ENCODE measurements at places on chromosomes 11 and 22.
A peak's percentile ranks its signal among the peaks of the same experiment; 100 is the strongest.

- no peak overlapping the region for H3K27ac ChIP-seq
- H3K27me3 ChIP-seq, result peaks cover 5% of the 10 kb centered on the region
- no peaks in the 10 kb centered on the region for H3K36me3 ChIP-seq
- no peak for DNase-seq
- no peaks in the 10 kb centered on the region for H3K4me1 ChIP-seq
- no peak overlapping the region for H3K4me3 ChIP-seq
Measured at GRCh38 chr11:20193307-20193706, 33.0 kb upstream of the DBX1 start.

GRCh38 chr11:5242208-5242607 is 7.4 kb downstream of the HBG1 start:
- no peak overlapping the region for H3K4me3 ChIP-seq
- no peaks in the 10 kb centered on the region for H3K4me1 ChIP-seq
- DNase-seq, result no peak
- H3K27me3 ChIP-seq, result no peaks in the 10 kb centered on the region
- H3K36me3 ChIP-seq, result no peaks in the 10 kb centered on the region

DNA sequence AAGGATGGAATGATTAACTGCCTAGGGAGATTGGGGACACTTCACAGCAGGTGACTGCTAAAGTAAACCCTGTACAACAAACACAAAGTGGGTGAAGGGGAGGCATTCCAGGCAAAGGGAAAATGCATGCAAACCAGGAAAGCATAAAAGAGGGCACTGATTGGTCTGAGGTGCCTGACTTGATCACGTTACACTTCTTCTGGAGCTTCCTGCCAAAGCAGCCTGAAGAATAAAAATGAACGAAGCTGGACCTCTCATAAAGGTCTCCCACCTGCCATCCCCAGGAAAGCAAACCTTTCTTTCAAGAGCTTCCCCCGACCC is 46.7 kb upstream of the SCUBE2 start:
- no peaks in the 10 kb centered on the region for H3K4me1 ChIP-seq
- no peak overlapping the region for H3K4me3 ChIP-seq
- no peaks in the 10 kb centered on the region for H3K27me3 ChIP-seq
- no peak for DNase-seq
- H3K36me3 ChIP-seq, result peaks cover 11% of the 10 kb centered on the region

GRCh38 chr22:44906248-44906936 is 103.4 kb downstream of the PHF21B start:
- no peaks in the 10 kb centered on the region for H3K27me3 ChIP-seq
- no peak overlapping the region for H3K4me3 ChIP-seq
- no peaks in the 10 kb centered on the region for H3K4me1 ChIP-seq
- no peak for DNase-seq
- H3K27ac ChIP-seq, result no peak overlapping the region

GRCh38 chr22:47063606-47064005 is 301.2 kb downstream of the TBC1D22A start:
- no peaks in the 10 kb centered on the region for H3K36me3 ChIP-seq
- H3K4me3 ChIP-seq, result no peak overlapping the region
- no peak overlapping the region for H3K27ac ChIP-seq
- H3K27me3 ChIP-seq, result no peaks in the 10 kb centered on the region
- H3K4me1 ChIP-seq, result no peaks in the 10 kb centered on the region

- H3K36me3 ChIP-seq, result no peaks in the 10 kb centered on the region
- no peaks in the 10 kb centered on the region for H3K4me1 ChIP-seq
- H3K4me3 ChIP-seq, result no peak overlapping the region
- H3K27me3 ChIP-seq, result peaks cover 14% of the 10 kb centered on the region
- no peak for DNase-seq
Measured at GRCh38 chr22:48342016-48342415, 1485.7 kb downstream of the BRD1 start.

DNA sequence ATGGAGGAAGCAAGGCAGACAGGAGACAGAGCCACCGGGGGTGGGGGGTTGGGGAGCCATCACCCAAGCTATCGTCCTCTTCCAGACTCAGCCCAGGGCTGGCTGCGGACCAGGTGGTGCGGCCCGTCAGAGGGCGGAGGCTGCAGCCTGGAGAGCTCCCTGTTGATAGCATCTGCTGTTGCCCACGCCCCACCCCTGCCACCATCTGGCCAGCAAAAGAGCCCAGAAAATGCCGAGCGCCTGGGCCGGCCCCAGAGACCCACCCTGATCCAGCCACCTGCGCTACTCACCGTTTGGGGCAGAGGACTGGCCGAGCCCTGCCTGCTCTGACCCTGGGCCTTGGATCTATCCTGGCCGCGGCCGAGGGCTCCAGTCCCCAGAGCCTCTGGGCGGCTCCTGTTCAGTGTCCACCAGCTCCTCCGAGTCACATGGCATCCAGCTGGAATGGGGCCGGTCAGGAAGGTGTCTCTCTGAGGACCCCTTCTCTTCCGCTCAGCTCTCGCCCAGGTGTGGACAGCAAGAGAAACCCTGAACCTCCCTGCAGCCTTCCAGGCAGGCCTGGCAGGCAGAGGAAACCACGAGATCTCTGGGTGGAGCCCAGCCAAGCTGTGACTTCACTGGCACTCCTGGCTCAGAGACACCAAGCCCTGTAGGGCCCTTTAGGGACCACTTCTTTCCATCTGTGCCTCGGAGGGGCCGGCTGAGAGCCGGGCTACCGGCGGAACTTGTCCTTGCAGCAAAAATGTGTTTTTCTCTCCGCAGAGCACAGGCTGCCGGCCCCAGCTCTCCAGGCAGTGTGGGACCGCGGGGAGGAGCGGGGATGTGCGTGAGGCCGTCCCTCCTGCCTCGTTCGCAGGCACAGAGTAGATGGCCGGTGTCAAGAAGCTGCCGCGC is at the start of gene MRGPRE:
TSS of gene MRGPRE (minus strand) at position 567 of the 894 bp plus-strand sequence. CDS start 3,618 bp downstream, outside the sequence.
- peaks cover 33% of the 10 kb centered on the region for H3K27me3 ChIP-seq
- no peak for DNase-seq
- H3K4me1 ChIP-seq, result no peaks in the 10 kb centered on the region
- H3K4me3 ChIP-seq, result no peak within 1 kb of the TSS
- H3K36me3 ChIP-seq, result no peaks in the 10 kb centered on the region

GRCh38 chr11:74450318-74450717 is 17.0 kb downstream of the KCNE3 start:
- no peaks in the 10 kb centered on the region for H3K36me3 ChIP-seq
- H3K27me3 ChIP-seq, result no peaks in the 10 kb centered on the region
- peaks cover 9% of the 10 kb centered on the region for H3K4me1 ChIP-seq
- H3K27ac ChIP-seq, result no peak overlapping the region
- no peak for DNase-seq

DNA sequence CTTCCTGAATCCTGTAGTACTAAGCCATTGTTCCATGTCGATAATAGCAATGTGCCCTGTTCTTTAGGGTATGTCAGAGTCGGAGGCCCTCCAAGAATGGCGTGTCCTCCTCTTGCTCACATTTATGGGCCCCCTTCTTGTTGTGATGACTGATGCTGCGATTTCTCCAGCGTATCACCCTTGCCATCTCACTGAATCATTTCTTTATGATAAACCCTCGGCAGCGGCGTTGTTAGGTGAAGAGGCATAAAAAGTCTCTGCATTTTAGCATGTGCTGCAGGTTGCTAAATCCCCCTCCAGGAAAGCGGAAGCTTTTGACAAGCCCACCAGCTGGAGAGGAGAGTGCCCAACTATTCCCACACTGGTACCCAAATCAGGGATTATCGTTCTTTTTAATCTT is 1045.3 kb downstream of the BRD1 start:
- no peak for DNase-seq
- no peaks in the 10 kb centered on the region for H3K4me1 ChIP-seq

GRCh38 chr11:70478166-70478890 is 80.0 kb downstream of the CTTN start:
- no peak overlapping the region for H3K4me3 ChIP-seq
- DNase-seq, result no peak
- no peaks in the 10 kb centered on the region for H3K36me3 ChIP-seq
- H3K27me3 ChIP-seq, result no peaks in the 10 kb centered on the region
- no peak overlapping the region for H3K27ac ChIP-seq
- H3K4me1 ChIP-seq, result no peaks in the 10 kb centered on the region

DNA sequence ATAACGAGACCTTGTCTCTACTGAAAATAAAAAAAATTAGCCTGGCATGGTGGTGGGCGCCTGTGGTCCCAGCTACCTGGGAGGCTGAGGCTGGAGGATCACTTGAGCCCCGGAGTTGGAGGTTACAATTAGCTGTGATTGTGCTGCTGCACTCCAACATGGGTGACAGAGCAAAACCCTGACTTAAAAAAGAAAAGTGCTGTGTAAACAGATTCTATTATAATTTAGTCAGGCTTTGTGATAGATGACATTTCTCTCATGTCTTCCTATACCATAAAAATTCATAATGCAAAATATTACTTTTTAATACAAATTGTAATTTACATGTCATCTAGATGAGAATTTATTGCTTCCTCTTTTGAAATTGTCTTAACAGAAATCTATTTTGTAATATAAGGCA is 94.1 kb downstream of the MTMR3 start:
- no peaks in the 10 kb centered on the region for H3K27me3 ChIP-seq
- no peak for DNase-seq
- H3K4me3 ChIP-seq, result no peak overlapping the region
- no peaks in the 10 kb centered on the region for H3K36me3 ChIP-seq
- H3K27ac ChIP-seq, result no peak overlapping the region
- H3K4me1 ChIP-seq, result peaks cover 7% of the 10 kb centered on the region

- H3K4me3 ChIP-seq, result no peak overlapping the region
- H3K4me1 ChIP-seq, result no peaks in the 10 kb centered on the region
- H3K27ac ChIP-seq, result peak overlapping the region; percentile 11
- no peaks in the 10 kb centered on the region for H3K36me3 ChIP-seq
- H3K27me3 ChIP-seq, result no peaks in the 10 kb centered on the region
Measured at GRCh38 chr11:110069158-110069737, 23.9 kb upstream of the ZC3H12C start.

- H3K27me3 ChIP-seq, result no peaks in the 10 kb centered on the region
- H3K4me3 ChIP-seq, result no peak overlapping the region
- H3K4me1 ChIP-seq, result peaks cover 15% of the 10 kb centered on the region
- H3K27ac ChIP-seq, result no peak overlapping the region
Measured at GRCh38 chr11:92867913-92868619, 101.4 kb upstream of the MTNR1B start.

DNA sequence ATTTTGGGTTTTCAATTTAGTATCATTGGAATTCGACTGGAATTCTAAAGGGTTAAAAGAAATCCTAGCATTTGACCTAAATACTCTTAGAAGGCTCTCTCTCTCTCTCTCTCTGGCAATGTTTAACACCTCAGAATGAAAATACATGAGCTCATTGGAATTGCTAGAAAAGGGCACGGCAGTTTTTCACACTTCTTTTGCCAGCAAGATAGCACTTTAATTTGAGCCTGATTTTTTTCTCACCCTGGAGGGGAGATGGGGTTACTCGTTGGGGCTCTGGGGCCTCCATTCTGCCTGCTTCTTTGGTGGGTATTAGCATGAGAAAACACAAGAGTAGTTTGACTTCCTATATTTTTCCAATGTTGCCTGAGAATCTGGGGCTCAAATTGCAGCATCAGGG is 22.8 kb upstream of the CLMP start:
- H3K27ac ChIP-seq, result peak overlapping the region; percentile 52
- no peaks in the 10 kb centered on the region for H3K36me3 ChIP-seq
- peaks cover 35% of the 10 kb centered on the region for H3K4me1 ChIP-seq
- DNase-seq, result no peak
- H3K27me3 ChIP-seq, result no peaks in the 10 kb centered on the region

GRCh38 chr11:33687733-33688479 is 12.7 kb downstream of the C11orf91 start:
- DNase-seq, result no peak
- no peak overlapping the region for H3K27ac ChIP-seq
- no peak overlapping the region for H3K4me3 ChIP-seq
- H3K36me3 ChIP-seq, result no peaks in the 10 kb centered on the region
- H3K4me1 ChIP-seq, result peaks cover 37% of the 10 kb centered on the region

DNA sequence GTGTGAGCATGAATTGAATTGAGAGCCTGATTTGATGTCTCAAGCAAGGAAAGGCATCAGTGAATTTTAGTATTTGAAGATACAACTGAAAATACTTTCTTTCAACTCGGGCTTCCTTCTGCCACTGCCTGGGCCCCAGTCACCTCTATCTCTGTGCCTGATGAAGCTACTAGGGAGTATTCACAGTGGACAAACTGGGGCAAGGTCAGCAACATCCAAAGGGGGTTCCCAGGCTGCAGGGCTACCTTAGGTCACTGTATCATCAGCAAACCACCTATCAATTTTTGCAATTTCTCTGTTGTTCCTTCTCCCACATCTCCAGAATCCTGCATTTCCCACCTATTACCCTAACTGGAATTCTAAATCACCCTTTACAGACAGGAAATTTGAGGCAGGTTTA is 10.2 kb downstream of the PRAME start:
- no peak overlapping the region for H3K27ac ChIP-seq
- H3K27me3 ChIP-seq, result no peaks in the 10 kb centered on the region

DNA sequence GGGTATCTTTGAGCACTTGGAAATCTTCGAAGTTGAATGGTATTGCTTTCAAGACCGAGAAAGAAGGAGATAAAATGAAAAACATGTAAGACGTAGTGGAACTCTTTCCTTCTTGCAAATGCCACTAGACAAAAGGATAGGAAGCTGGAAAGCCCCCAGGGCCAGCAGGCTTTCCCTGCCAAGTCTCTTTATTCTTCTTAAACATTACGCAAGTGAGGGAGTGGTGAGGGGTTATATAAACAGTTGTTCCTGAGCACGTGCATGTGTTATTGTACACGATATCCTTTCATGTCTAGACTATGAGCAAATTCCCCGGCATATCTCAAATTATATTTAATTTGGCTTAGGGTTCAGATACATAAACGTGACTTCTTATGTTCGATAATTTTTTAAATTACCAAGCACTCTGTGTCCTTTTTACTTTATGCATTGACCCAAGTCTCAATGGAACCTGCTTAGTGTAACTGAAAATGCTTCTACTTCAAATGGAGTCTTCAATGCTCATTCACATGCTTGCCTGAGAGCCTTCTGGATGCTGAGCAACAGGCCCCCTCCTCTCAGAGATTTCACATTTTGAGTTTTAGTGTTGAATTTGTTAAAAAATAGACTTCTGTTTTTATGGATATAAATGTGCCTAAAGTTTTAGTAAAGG is 59.0 kb downstream of the PPP2R1B start:
- no peak overlapping the region for H3K4me3 ChIP-seq
- no peaks in the 10 kb centered on the region for H3K27me3 ChIP-seq
- H3K27ac ChIP-seq, result peak overlapping the region; percentile 19
- H3K36me3 ChIP-seq, result peaks cover 34% of the 10 kb centered on the region
- DNase-seq, result no peak
